ENCODE measurements at places on chromosomes 7 and 10. TPM values are rescaled to one million over a fixed set of nuclear protein-coding genes. Genes with fewer than 3 reads are reported as not detected.

AGBL3 gene
- 1.6 TPM for total RNA-seq

ADIRF gene
- not detected for total RNA-seq

LIPN gene
- total RNA-seq = not detected

CYP3A4 gene
- not detected for total RNA-seq

C10orf67 gene
- total RNA-seq = not detected

ZNF503 gene
- 0.07 TPM for total RNA-seq

ZP3 gene
- total RNA-seq = 3.3 TPM

CLRN3 gene
- not detected for total RNA-seq

TBRG4 gene
- total RNA-seq = 119 TPM

PTPRZ1 gene
- total RNA-seq = not detected

PAX4 gene
- not detected for total RNA-seq
